ENCODE measurements at places on chromosomes 5 and 9.

DNA sequence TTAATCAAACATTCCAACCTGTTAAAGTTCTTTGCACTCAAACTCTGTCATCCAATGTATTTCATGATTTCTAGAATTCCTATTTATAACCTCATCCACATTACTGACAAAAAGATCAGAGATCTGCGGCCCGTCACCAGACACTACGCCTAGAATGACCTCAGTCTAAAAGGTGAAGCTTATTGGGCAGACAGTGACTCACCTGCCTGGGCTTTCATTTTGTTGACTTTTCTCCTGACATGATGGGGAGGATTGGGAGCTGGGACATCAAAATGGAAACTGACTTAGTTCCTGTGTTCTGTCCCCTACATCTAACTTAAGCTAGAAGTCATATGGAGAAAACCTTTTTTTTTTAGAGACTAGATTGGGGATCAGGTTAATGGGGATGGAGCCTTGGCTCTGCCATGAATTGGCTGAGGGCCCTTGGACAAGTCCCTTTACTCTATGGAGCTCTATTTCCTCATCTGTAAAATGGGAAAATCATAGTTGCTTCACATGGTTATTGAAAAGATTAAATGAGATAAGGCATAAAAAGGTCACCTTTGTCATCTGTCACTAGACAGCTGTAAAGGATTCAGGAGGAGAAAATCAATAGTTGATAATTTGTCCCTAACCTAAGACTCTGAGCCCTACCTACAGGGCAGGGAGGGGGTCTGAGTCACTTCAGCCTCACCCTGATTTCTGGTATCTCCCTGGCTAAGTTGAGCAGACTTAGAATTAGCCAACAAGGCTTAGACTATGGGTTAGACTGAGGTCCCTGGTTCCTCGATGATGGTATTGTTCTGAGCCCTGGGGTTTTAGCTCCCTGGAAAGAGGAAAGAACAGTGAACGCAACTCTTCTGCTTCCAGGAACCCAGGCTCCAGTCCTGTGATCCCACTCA is 224.8 kb upstream of the TBC1D2 start:
- no peak for DNase-seq

- DNase-seq = no peak
These were observed 67.1 kb upstream of the CDK20 start for GRCh38 chr9:88041447-88041846.

GRCh38 chr5:167899490-167900070 is 391.9 kb upstream of the WWC1 start:
- DNase-seq = peak; percentile 73

GRCh38 chr9:133256686-133257091 is 18.3 kb downstream of the ABO start:
- no peak for DNase-seq

- no peak for DNase-seq
These were observed 16.1 kb downstream of the SV2C start for GRCh38 chr5:76099286-76099702.

GRCh38 chr5:42881416-42882117 is 69.9 kb upstream of the SELENOP start:
- no peak for DNase-seq

GRCh38 chr9:109205526-109205925 is 38.5 kb upstream of the FRRS1L start:
- DNase-seq = no peak

- DNase-seq = no peak
These were observed 165.3 kb downstream of the NFIB start for GRCh38 chr9:14148501-14149103.

DNA sequence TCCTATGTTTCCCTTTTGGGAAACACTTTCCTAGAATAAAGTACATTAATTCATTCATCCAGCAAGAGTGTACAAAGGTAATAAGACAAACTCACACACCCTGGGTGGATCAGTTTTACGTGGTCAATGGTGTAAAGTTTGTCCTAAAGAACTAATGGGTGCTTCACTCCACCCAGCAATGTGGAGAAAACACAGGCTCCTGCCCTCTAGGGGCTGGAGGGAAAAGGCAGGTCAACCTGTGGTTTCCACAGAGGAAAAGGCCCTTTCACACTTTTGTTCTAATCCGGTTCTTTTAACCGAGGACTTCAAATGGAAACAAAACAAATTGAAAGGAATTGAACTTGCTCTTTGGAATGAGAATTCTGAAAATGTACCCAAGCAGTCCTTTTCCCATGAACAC is 80.9 kb upstream of the SPOCK1 start:
- DNase-seq = no peak

DNA sequence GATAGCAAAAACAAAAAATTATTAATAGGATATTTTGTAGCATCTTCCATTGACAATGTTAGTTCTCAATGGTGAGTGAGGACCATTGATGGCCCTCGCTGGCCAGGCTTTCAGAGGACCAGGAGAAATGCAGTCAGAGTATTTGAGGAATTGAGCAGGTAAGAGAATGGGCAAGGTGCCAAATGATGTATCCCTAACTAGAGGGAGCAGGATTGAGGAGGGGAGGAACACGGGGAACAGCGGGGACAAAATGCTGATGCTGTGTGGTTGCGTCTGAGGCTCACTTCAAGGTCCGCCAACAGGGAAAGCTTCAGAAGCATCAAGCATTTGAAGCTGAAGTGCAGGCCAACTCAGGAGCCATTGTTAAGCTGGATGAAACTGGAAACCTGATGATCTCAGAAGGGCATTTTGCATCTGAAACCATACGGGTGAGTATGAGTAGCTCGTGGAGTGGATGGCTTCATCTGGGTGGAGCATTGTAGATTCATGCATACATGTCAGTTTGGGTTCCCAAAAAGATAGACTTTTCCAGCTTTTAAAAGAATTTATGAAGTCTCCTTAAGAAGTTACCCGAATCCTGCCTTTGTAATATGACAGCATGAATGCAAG is 16.2 kb downstream of the SPTAN1 start:
- peak; percentile 26 for DNase-seq

DNA sequence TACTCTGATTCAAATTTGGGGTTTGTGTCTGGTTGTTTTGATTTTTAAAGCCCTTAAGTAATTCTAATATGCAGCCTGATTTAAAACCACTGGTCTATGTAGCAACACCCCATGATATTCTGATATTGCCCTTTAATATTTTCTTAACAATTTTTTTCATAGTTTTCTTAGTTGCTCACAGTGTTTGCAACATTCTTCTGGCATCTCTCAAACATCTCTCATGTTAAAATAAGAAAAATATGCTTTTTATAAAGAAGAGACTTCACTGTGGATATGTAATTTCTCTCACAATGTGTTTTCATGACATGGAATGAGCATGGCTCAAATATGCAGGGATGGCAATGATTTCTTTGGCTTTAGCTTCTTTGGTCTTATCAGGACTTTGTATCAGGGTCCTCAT is 183.7 kb downstream of the TAF11L14 start:
- DNase-seq = peak; percentile 32

DNA sequence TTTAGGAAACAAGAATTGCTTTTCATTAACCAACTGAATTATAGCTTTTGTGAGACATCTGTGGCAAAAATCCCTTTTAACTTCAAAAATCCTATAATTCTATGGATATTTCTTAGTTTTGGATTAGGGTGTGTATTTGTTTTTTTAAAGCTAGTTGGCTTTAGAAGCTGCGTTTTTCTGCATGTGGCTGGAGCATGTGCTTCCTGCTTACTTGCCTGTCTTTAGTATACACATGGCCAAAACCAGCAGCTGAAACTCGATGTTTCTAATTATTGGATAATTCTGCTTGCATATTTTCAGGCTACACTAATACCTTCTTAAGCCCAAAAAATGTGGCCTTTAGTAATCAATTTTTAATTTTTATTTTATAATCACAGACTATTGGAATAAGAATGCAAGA is 8.9 kb downstream of the RECK start:
- no peak for DNase-seq

GRCh38 chr5:124408738-124409453 is 337.5 kb downstream of the ZNF608 start:
- peak; percentile 31 for DNase-seq

GRCh38 chr5:119666542-119666941 is 37.2 kb downstream of the FAM170A start:
- DNase-seq = no peak
